ENCODE measurements at places on chromosomes 12 and 14.

GRCh38 chr12:92078167-92079053, 67.2 kb downstream of the BTG1 start:
- peak; percentile 94 for DNase-seq

DNA sequence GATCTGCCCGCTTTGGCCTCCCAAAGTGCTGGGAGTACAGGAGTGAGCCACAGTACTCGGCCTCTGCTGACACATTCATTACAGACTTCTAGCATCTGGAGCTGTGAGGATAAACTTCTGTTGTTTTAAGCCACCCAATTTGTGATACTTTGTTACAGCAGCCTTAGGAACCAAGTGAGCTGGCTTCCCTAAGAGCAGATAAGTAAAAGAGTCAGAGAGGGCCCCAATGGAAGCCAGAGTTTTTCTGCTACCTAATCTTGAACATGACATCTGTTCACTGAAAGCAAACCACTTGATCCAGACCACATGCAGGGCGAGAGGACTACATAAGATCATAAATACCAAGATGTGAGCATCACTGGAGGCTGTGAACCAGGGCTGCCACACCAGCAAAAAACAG, 3.7 kb upstream of the MAPKAPK5 start:
- DNase-seq: no peak

DNA sequence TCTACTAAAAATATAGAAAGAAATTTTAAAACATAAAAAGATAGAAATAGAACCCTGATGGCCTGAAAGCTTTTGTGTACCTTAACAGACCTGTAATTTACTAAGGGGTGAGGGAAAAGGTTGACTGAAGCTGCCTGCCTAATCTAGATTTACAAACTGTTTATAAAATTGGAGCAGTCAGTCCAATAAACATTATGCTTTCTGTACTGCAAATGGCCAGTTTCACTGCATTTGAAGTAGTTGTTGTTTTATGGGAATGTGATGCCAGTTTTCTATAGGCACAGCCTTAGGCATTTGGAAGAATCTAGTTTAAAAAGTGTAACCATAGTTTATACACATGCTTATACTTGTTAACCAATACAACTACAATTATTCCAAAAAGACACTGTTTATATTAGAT, 19.1 kb downstream of the SIX1 start:
- DNase-seq: no peak

DNA sequence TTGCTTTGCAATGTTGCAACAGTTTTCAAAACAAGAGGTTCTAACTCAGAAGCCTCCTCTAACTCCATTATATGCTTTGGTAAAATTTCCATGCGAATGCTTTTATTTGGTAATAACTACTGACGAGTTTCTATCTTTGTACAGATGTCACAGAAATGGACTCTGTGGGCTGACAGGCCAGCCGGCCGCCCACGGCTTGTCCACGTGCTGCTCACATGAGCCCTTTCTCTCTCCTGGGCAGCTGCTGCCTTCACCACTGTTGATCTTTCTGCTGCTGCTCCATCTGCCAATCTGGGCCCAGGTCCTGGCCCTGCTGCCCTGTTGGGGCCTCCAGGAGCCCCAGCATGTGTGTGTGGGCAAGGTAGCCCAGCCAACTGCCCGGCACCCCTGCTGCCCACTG, 168.2 kb upstream of the TMEM132C start:
- DNase-seq: no peak

- DNase-seq: no peak
These were observed 25.9 kb upstream of the SPPL3 start for GRCh38 chr12:120930032-120930431.

GRCh38 chr12:108731105-108731865, at the start of gene CORO1C:
Gene CORO1C (minus strand): TSS chr12:108731518. CDS start chr12:108701318, 30,200 bp downstream.
- DNase-seq: peak; percentile 97

- no peak for DNase-seq
These were observed 93.4 kb upstream of the CPM start for GRCh38 chr12:69026336-69026735.

- no peak for DNase-seq
These were observed 4.9 kb downstream of the WSB2 start for GRCh38 chr12:118055865-118056773.

- DNase-seq: no peak
These were observed 33.5 kb downstream of the SLC6A12 start for GRCh38 chr12:180445-180844.

DNA sequence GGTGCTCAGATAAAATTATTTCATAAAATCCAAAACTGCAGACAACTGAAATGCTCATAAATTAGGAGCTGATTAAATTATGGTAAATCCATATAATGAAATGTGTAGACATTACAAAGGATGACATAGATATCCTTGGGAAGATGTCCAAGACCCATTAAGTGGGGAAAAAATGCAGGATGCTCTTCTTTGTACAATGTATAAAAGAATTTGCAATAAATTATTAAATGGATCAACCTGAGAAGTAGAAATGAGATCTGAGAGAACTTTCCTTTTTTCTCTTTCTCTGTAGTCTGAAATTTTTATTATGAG, 336.4 kb upstream of the E2F7 start:
- DNase-seq: no peak

GRCh38 chr14:44287858-44288257, 219.2 kb downstream of the FSCB start:
- DNase-seq: no peak

GRCh38 chr14:94844593-94845152, 74.8 kb upstream of the GSC start:
- DNase-seq: no peak

- no peak for DNase-seq
These were observed 102.5 kb upstream of the DIO2 start for GRCh38 chr14:80313806-80314205.

- DNase-seq: peak; percentile 90
These were observed at the start of gene ERBB3 for GRCh38 chr12:56079723-56080555. Gene ERBB3 (plus strand): TSS chr12:56080165. CDS start chr12:56080301, 136 bp downstream.

DNA sequence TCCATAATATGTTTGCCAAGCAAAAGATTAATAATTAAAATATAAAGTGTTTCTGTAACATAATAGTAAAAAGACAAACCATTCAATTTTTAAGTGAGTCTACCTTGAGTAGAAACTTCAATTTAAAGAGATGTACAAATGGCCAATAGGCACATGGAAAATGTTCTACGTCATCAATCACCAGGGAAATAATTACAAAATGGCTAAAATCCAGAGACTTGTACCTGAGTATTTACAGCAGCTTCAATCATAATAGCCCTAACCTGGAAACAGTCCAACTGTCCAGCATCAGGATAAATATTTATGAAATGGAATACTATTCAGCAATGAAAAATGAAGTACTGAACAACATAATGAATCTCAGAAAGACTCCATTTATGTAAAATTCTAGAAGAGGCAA, 95.5 kb upstream of the FAR2 start:
- DNase-seq: no peak

DNA sequence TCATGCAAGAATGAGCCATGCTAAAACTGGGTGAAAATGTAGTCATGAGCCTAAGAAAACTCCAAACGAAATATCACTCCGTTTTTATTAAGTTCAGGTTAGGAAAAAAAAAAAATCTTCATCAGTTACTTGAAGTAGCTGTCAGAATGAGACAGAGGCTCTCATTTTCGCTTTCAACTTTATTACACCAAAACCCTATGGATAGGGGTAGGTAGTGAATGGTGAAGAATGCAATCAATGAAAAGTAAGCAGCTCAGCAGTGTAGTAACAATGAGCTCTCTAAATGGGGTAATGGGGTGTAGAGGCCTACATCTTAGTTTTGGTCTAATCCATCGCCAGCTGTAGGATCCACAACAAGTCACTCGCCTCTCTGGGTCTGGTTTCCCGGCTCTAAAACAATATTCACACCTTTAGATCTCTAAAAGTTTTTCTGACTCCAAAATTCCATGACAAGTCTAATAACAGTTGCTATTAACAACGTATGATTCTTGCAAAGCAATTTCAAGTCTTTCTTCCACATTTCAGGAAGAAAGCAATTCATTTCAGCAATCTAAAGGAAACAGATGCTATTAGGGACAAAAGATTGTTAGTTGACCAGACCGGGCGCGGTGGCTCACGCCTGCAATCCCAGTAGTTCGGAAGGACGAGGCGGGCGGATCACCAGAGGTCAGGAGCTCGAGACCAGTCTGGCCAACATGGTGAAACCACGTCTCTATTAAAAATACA, 1.7 kb downstream of the BTBD7 start:
- DNase-seq: no peak

DNA sequence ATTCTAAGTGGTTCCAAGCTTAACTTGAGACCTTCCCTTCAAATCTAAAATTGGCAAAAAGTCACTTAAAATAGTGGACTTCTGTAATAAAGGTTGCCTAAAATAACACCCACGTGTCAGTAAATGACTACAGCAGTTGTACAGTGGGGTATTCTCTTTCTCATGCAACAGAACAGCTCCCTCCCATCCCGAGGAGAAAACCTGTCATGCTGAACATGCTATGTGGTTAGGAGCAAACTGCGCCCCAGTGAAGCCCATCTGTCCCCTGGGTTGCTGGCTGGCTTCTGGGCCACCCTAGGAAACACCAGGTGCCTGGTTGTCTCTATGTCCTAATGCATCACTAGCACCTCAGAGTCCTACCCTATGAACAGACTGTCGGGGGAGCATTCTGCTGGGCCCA, 2.7 kb downstream of the BTBD6 start:
- no peak for DNase-seq

DNA sequence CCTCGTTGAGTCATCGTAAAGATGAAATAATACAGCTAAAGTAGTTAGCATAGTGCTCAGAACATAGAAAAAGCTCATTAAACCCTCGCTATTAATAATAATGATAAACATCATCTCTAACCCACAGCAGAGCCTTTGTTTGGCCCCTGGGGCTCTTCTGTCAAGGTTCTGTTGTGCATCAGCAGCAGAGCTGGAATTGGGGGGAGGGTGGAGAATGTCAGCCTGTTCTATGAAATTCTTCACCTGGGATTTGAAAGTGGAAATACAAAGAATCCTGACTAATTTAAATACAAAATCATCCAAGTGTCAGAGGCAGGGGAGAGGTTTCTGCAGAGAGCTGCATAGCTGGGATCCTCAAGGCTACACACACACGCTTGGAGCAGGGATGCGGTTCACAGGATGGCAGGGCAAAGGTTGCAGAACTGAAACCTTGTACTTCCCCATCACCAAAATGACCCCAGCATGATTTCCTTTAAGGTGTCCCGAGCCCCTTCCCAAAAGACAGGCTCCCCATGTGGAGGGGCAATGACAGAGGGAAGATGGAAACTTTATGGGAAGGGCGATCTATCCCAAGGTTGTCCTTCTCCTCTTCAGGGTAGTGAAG, 71.8 kb downstream of the DAD1 start:
- no peak for DNase-seq

- DNase-seq: no peak
These were observed 47.4 kb upstream of the ELK3 start for GRCh38 chr12:96146747-96147146.

- peak; percentile 18 for DNase-seq
These were observed 33.9 kb upstream of the NAV3 start for GRCh38 chr12:77796775-77797174.

- DNase-seq: no peak
These were observed 6.8 kb upstream of the PAX9 start for GRCh38 chr14:36654794-36655381.

DNA sequence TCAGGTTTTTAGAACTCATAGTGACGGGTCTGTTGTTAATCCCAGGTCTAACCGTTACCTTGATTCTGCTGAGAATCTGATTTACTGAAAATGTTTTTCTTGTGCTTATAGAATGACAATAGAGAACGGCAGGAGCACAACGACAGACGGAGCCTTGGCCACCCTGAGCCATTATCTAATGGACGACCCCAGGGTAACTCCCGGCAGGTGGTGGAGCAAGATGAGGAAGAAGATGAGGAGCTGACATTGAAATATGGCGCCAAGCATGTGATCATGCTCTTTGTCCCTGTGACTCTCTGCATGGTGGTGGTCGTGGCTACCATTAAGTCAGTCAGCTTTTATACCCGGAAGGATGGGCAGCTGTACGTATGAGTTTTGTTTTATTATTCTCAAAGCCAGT, 34.4 kb downstream of the PSEN1 start:
- DNase-seq: no peak

DNA sequence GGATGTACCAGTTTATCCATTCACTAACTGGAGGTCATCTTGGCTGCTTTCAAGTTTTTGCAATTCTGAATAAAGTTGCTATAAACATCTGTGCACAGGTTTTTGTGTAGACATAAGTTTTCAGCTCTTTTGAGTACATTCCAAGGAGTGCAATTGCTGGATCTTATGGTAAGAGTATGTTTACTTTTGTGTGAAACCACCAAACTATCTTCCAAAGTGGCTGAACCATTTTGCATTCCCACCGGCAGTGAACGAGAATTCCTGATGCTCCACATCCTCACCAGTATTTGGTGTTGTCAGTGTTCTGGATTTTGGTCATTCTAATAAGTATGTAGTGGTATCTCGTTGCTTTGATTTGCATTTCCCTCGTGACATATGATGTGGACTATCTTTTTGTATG, 150.5 kb upstream of the BCL2L14 start:
- no peak for DNase-seq

DNA sequence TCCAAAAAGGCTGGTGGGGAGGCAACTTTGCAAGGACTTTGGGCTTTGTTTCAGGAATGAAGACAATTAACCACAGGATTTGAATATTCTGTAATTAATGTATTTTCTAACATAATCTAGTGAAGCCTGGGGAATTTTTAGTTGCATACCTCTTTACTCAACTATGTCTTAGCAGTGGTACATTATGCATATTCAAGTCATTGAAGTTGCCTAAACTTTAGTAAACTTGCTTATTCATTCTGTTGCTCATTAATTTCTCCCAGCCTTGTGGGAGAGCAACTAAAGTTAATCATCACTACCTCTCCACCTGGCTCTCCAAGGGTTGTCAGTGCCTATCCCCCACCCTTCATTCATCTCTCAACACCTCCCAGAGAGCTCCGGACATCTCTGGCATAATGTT, 54.2 kb downstream of the IFNG-AS1 start:
- no peak for DNase-seq

GRCh38 chr14:51743588-51744000, 91.9 kb downstream of the FRMD6 start:
- no peak for DNase-seq

DNA sequence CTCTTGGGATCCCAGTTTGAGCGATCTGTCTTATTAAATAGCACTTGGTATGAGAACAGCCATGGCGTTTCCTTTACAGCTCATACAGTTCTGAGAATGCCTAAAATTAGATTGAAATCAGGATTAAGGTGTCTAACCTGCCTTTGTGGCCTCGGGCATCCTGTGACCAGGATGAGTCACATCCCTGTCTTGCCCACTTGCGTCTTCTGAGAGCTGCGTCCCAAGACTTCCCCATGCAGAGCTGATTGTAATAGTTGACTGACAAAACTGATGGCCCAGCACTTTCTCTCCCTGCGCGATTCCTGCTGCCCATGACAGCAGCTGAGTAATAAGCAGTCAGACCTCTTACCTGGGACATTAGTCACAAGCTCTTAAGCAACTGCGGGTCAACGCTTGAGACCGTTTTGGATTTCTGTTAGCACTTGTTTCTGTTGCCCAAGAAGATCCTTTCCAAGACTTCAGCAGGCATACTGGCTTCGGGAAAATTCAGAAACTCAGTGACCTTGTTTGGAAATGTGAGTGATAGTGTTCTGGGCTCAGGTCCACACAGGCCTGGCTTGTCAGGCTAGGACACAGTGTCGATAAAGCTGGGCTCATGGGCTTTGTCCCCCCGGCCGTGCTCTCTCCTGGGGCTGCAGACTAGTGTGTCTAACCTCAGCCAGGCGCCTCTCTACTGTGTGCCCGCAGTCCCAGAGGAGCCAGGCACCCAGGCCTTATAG, 169.9 kb upstream of the HIF1A start:
- peak; percentile 76 for DNase-seq
